ENCODE measurements at places on chromosomes 5 and 9.
A peak's percentile ranks its signal among the peaks of the same experiment; 100 is the strongest.

- no peak for DNase-seq
Measured at GRCh38 chr5:152427721-152428120, 22.6 kb upstream of the NMUR2 start.

GRCh38 chr9:29511680-29512079 lies 1938.4 kb upstream of the C9orf72 start:
- no peak for DNase-seq

GRCh38 chr5:176780176-176781053 lies 29.9 kb upstream of the UNC5A start:
- DNase-seq, result no peak

- peak; percentile 55 for DNase-seq
Measured at GRCh38 chr5:171137768-171138525, 171.1 kb upstream of the TLX3 start.

GRCh38 chr9:69476797-69477196 lies 151.8 kb downstream of the ENTREP1 start:
- no peak for DNase-seq

DNA sequence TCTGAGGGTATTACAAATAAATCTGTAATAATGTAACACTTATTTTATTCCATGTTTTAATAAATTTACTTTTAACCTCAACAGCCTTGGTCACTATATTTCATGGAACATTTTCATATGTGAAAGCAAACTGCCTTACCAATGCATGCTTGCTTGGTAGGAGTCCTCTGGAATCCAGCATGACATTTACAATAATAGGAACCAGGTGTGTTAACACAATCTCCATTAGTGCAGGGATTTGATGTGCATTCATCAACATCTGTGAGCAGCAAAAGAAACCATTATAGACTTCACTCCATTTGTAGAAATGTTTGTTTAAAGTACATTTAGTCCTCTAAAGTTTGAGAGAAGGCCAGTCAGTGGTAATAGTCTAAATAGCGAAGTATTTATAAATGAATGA lies 159.4 kb downstream of the FBN2 start:
- DNase-seq, result no peak

DNA sequence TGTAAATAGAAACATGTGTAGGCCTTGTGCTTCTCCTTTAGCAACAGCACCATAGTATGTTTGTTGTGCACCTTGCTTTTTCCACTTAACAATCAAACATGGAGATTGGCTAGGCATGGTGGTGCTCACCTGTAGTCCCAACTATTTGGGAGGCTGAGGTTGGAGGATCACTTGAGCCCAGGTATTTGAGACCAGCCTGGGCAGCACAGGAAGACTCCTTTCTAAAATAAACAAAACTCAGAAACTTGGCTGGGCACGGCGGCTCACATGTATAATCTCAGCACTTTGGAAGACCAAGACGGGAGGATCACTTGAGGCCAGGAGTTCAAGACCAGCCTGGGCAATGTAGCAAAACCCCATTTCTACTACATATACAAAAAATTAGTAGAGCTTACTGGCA lies 948 bp upstream of the FAXDC2 start:
- DNase-seq, result no peak

GRCh38 chr9:129839324-129840023 lies 4.2 kb downstream of the USP20 start:
- no peak for DNase-seq

DNA sequence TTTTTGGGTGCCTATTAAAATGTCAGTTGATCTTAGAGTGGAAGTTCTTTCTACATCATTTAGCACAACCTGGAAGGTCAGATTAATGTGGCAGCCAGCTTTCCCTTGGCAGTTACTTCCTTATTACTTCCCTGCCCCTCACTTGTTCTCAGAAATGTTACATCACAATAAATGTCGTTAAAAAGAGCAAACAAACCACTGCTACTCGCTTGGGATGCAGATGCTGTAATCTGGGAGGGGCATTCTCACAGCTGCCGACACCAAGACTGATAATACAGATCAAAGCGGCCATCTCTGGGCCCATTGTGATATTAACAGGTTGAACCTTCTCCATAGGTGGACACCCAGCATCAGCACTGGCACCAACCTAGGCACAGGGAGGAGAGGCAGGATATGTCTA lies 29.3 kb downstream of the PLAC8L1 start:
- DNase-seq, result no peak

Measured in astrocyte of the hippocampus (primary cell).